ENCODE measurements at places on chromosomes 2 and 18.

- DNase-seq = no peak
Measured at GRCh38 chr18:5158172-5158571, 38.9 kb downstream of the AKAIN1 start.

DNA sequence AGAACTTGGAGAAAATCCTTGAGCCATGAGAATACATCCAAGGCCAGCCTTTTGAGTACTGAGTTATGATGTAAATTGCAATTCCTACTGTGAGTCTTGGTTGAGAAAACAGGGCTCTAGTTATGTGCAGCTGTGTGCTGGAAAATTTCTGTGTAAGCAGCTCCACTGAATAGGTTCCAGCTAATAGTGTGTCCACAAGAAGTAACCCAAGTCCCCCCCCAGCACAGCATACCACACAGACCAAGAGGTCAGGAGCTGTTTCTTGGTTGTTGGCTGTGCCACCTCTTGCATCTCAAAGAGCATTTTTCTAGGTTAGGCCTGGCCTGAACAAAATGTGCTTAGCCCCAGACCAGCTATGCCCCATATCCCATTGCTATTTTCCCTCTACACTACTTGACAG, 36.8 kb upstream of the APCDD1 start:
- DNase-seq = no peak

DNA sequence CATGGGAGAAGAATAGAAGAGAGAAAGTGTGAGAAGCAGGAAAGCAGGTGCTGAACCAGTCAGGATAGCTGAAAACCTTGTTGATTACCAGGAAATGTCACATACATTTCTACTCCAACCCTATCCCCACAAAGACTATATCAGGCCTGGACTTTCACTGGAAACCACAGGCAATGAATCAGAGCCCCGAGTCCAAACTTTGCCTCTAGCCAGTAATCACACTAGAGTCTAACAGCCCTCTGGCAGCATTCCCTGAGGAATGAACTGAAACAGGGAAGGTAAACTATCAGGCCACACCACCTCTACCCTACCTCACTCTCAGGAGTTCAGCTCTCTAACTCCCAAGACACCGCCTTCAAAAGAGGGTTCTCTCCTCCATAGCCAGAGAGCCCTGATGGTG, 18.7 kb upstream of the IHH start:
- DNase-seq = no peak

- no peak for DNase-seq
Measured at GRCh38 chr18:76487070-76487469, 8.0 kb downstream of the ZNF516 start.

- DNase-seq = no peak
Measured at GRCh38 chr18:76850112-76850511, 27.8 kb downstream of the ZNF236 start.

DNA sequence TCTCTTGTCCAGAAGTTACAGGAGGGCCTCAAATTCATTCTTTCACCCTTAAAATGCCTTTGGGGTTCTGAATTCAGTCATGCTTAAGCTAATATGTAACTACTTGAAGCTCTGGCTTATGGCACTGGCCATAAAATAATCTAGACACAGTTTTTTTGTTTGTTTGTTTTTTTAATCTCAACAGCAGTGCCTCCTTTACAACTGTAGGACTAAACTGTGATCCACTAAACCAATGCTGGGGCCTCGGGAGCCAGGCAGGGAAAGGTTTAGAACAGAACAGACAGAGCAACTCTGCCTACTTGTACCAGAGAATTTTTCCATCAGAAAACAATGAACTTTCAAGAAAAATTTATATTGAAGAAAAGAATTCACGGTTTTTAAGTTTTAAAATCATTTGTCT, 1.7 kb downstream of the STAM2 start:
- DNase-seq = no peak

GRCh38 chr2:71710367-71711132, 257.2 kb downstream of the DYSF start:
- DNase-seq = no peak

GRCh38 chr2:208466151-208466919, 59.7 kb downstream of the PTH2R start:
- peak; percentile 45 for DNase-seq

- no peak for DNase-seq
Measured at GRCh38 chr18:45071956-45072355, 391.3 kb downstream of the SETBP1 start.

DNA sequence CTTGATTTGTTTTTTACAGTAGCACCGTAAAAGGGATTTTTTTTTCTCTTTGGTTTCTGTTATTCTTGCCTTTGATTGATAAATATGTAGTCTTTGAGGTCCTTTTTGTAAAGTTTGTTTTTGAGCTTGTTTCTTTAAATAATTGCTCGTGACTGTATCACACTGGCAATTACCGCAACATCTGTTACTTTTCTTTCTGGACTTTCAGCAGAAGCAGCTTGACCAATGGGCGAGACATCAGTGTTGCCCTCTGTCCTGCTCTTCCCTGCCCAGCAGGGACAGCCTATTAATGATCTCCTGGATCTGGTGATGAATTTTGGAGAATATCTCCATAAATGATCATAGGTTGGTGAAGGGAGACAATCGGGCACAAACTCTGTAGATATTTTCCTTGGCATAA, 74.9 kb downstream of the TDRD15 start:
- DNase-seq = no peak

DNA sequence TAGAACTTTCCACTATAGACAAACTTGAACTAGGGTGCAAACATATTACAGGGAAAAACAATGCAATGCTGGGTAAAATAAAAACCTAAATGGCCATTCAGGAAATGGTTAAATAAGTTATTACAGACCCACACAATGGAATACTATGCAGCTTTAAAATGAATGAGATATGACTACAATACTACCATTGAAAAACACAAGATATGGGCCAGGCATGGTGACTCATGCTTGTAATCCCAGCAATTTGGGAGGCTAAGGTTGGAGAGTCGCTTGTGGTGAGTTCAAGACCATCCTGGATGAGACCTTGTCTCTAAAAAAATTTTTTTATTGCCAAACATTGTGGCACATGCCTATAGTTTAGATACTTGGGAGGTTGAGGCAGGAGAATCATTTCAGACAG, 6.8 kb downstream of the PECR start:
- DNase-seq = no peak

GRCh38 chr18:51867767-51868166, 472.2 kb upstream of the DCC start:
- no peak for DNase-seq

GRCh38 chr18:77949355-77949973, 699.8 kb downstream of the GALR1 start:
- DNase-seq = no peak

DNA sequence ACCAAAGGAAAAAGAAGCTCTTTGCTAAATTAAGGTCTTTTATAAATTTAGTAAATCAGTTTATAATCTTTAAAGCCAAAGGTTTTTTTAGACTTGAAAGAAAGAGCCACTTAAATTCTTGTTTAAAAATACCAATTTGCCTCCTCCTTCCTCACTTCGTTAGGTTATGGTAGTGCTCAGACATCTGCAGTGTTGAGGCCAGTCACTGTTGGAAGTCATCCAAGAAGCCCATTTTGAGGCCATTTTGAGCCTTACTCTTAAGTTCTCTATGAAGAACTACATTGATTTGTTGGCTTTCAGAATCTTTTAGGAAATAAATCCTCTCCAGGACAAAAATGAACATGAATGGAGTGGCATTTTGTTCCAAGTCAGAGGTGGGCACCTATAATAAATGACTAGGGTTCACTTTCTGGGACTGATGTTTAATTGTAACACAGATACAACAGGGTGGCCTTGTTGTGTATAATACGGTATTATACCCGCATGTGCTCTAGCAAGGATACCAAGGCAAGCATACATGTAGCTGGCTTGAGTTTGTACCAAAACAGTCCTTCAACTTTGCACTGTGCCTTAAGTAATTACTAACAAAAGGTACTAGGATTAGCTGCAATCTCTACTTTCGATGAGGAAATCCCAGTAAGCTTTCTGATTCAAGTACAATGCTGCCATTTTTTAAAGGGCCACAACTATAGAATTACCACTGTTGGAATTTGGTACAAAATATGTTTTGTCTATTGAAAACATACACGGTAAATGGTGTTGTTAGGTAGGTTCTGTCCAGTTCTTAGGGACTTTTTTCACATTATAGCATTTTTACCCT, 22.8 kb downstream of the SLC66A3 start:
- DNase-seq = no peak

DNA sequence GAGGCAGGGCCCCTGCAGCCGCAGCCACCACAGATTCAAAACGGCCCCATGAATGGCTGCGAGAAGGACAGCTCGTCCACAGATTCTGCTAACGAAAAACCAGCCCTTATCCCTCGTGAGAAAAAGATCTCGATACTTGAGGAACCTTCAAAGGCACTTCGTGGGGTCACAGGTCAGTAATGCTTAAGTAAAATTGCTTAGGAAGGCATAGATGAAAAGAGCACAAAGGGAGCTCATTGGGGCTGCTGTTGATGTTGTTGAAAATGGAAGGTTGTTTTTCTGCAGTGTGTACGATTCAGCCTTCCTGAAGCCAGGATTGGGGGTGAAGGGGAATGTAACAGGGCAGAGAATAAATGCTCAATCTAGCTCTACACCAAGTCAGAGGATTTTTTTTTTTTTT, 90.5 kb downstream of the KCTD18 start:
- DNase-seq = no peak

- no peak for DNase-seq
Measured at GRCh38 chr2:37573451-37574388, 97.7 kb downstream of the CDC42EP3 start.

DNA sequence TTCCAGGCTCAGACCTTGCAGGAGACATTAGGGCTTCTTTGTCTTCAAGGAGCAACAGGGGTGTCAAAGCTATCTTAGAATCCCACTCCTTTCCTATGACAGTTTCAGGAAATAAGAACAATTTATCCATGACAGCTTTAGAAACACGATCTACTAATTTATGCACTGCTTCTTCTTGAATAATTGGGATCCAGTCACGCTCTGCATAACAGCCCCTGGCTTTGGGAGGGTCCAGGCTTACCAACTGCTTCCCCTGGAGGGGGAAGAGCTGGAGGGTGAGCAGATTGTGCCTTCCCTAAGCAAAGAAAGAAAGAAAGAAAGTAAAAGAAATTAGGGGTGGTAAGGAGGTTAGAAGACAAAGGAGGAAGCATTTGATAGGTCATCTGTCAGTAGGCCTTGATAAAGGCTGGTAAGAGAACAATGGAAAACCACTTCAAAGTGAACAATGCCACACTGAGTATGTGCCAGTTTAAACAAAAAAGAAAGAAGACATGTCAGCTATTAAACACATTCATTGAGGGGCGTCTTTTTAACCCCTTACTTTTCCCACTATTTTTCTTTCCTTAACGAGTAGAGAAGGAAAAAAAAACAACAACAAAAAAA, 327.6 kb downstream of the DCC start:
- DNase-seq = no peak

DNA sequence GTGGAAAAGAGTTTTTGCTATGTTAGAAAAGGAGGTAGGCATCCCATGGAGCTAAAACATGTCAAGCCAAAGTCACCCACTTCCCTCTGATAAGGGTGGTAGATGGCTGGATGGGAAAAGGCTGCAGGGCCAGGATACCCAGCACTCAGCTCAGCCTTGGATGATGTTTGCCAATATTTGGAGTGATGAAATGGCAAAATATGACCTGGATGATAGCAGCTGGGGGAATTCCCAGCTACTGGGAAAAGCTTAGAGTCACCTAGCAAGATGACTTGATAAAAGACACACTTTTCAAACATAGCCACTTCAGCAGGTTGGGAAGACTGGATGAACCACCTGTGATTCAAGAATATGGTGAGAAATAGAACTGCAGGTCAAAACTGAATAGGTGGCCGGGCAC, 10.1 kb downstream of the RFX8 start:
- DNase-seq = no peak

DNA sequence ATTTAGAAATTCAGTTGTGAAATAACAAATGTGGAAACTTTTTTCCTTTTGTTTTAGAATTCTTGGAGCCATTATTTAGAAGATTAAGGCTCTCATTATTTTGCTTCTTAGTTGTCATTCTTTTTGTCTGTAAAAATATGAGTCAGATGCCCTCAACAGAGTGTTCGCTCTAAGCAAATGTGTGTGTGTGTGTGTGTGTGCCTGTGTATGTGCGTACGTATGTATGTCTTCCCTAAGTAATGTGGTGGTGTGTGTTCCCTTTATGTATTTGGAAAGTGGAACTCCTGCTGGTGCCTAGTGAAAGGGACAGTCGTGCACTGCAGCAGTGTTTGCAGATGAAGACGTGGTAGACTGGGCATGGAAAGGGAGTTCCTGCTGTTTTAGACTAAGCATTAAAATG, 27.5 kb downstream of the ZNF407 start:
- DNase-seq = no peak

- DNase-seq = no peak
Measured at GRCh38 chr2:239167011-239167673, 233.7 kb downstream of the HDAC4 start.

GRCh38 chr2:16330982-16331381, 334.7 kb downstream of the CYRIA start:
- DNase-seq = no peak

DNA sequence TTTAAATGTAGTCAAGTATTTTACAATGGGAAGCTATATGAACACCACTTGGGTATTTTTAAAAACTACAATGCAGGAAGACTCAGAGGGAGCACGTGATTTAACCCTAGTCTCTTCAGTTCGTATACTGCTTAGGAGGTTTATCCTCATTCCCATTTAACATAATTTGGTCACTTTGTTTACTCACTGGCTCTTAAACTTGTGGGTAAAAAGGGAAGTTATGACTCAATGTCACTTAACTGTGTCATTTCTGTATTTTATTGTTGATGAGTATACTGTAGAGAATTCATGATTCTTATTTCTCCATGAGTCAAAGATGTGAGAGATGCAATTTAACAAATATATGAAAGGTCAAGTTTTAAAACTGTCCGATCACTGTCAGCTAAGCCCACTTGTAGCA, 48.2 kb downstream of the SLC66A3 start:
- no peak for DNase-seq

Measured in hematopoietic multipotent progenitor cell treated with erythropoietin and hydrocortisone succinate and interleukin-3 and kit ligand, for 15 days (in vitro differentiated cells).